ENCODE measurements at places on chromosomes 3 and 15. TPM values are rescaled to one million over a fixed set of nuclear protein-coding genes. Genes with fewer than 3 reads are reported as not detected.
A peak's percentile ranks its signal among the peaks of the same experiment; 100 is the strongest.

IREB2 gene
- 73.9 TPM for total RNA-seq

HSPBAP1 gene
- total RNA-seq, result 9.3 TPM

HIGD1A gene
- total RNA-seq, result 75.1 TPM

THBS1 gene
- 58.4 TPM for total RNA-seq

ALDH1L1 gene
- 4.7 TPM for total RNA-seq

CHRNA7 gene
- 7.3 TPM for total RNA-seq

LTF gene
- total RNA-seq, result 0.36 TPM

- no peak for DNase-seq
Observed at GRCh38 chr15:75468913-75469598, 17.6 kb upstream of the SIN3A start.

GRCh38 chr3:189311521-189311920 is 139.8 kb downstream of the TPRG1 start:
- DNase-seq, result no peak

GRCh38 chr15:36612063-36612788 is 32.8 kb downstream of the CDIN1 start:
- DNase-seq, result no peak

DNA sequence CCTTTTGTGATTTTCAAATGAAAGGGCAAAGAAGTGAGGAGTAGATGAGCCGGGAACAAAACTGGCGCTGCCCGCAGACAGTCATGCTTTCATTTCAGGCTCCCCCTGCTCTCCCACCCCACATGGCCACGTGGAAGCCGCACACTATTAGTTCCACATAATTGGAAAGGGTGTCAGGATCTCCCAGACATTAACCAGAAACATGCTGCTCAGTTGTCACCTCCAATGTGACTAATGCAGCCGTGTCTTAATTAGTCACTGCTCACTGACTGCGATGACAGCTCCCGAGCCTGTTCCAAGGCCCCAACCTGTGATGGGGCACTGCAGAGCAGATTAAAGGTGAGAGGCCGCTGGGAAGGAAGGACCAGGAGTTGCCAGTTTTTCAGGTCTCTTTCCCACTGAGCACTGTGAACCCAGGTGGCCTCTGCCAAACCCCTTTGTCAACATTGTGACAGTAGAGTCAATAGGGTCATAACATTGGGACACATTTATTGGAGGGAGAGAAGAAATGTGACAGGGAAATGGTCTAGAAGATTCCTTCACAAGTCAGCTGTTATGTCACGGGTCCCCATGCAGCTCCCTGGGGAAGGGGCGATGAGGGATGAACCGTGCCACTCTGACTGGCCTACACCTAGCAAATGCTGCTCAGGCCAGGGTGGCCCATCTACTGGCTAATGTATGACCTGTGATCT is 38.6 kb upstream of the SFMBT1 start:
- DNase-seq, result peak; percentile 56

DNA sequence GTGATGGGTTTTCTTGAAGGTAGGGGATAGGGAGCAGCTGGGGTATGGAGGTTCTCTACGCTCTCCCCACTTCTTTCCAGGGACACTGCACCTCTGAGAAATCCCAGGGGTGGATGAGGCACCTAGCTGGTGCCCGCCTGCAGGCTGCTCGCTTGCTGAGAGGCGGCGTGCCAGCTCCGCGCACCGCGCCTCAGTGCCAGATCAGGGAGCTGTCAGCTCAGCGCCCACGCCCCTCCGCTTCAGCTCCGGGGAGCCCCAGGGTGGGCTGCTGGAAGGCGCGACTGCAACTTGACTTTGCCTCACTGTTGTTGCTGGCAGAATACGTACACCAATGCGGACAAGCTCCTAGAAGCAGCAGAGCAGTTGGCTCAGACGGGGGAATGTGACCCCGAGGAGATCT is 345.7 kb upstream of the UMPS start:
- DNase-seq, result no peak

DNA sequence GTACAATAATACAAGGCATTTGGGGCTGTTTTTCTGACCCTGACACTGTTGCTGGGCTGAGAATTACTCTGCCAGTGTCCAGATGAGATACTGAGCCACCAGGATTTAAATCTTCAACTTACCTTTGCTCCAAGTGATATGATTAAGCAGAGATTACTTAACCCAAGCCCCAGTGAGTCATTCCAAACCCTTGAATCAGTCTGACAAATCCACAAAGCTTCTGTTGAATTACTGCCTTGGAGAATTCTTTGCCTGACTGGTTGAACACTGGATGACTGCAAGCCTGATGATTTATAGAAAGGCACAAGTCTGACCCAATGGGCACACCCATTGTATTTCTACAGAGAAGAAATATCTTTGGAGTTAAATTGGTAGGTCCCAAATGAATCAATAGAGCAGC is 88.2 kb upstream of the TSC22D2 start:
- no peak for DNase-seq

DNA sequence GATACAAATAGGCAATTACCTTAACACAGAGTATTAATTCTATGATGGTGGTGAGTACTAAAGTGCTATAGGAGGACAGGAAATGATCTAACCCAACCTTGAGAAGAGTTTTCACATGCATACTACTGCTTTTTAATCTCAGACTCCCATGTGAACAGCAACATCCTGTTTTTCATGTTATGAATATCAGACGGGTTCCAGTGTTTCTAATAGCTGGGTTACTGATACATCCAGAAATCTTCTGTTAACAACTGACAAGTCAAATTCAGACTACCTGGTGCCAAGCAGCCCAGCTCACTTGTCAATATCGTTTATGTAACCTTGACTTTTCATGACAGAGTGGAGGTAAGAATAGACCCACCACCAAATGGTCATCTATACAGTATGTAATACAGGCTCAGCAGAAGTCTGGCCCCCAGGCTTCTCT is 220.2 kb upstream of the COL8A1 start:
- no peak for DNase-seq

DNA sequence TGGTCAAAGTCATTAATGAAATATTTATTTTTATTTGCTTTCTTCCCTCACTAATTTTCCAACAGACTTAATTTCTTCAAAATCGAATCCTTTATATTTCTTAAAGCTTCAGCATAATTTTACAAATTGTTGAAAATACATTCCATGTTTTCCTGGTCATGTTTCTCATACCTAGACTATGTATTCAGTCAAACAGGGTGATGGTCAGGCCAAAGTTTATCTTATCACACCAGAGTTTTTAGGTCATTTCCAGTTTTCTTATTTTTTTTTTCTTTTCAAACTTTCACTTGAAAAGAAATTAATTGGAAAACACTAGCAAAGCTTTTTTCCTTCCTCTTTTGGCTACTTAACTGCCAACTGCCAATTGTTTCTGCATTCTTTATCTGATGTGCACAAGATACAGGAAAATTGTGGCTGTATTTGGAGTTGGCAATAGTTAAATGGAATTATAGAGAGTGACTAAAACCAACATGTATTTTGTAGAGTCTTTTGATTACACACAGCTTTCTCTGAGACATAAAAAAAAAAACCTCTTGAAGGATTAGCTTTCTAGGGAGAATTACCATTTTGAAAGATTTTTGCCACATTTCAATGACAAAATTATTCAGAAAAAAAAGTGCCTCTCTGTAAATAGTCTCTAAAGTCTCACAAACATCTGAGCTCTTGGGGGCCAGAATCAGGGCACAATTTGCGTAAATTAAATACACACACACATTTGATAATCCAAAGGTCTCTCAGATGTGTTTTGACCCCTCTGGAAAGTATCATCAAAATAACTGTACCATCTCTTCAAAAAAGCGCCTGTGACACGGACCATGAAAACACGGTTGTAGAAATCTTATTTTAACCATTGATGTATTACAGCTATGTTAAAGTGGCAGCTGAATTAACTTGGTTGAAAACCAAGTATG is 603.2 kb upstream of the KCNMB2 start:
- no peak for DNase-seq

DNA sequence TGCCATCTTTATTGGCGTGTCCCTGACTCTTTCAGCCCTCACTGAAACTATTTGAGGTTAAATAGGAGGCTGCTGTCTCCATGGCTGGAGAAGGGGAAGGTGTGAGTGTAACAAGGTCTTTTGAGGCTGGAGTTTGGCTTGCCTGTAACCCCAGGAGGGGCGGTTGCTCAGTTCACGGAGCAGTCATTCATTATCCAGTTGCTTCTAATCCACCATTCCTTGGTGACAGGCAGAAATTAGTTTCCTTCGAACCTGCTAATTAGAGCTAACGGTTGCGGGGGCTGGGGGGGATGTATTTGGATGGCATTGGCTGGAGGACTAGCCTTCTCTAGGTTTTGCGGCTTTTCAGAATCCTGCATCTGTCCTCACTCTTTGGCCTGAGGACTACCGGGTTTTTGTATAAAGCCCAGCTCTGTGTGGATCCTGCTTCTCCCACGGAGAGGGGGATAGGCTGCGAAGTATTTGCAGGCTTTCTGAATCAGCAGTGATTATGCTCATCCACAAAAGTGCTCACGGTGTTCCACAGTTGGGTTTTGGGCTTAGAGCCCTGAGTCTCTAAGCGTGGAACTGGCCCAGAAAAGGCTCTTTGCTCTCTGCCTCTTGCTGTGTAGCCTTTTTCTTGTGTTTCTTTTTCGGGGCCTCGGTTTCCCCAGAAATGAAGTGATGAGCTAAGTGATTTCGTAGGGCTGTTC is 18.6 kb downstream of the FGD5 start:
- no peak for DNase-seq

- DNase-seq, result no peak
Observed at GRCh38 chr3:148062590-148062989, 635.1 kb upstream of the AGTR1 start.

DNA sequence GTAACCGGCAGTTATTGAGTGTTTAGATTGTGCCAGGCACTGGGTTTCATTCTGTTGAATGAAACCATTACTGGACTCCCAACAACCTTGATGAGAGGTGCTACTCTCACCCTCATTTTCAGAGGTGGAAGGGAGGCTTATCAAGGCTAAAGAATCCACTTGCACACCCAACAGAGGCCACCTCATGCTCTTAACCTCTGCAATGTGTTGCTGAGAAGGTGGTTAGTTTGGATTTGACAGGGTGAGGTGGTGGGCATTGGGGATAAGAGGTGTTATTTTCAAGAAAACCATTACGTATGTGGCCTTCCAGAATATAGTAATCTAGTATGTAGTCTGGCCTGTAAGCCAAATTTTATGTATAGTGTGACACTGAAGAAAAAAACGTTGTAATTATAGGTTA is 73.1 kb downstream of the FHIT start:
- DNase-seq, result no peak

DNA sequence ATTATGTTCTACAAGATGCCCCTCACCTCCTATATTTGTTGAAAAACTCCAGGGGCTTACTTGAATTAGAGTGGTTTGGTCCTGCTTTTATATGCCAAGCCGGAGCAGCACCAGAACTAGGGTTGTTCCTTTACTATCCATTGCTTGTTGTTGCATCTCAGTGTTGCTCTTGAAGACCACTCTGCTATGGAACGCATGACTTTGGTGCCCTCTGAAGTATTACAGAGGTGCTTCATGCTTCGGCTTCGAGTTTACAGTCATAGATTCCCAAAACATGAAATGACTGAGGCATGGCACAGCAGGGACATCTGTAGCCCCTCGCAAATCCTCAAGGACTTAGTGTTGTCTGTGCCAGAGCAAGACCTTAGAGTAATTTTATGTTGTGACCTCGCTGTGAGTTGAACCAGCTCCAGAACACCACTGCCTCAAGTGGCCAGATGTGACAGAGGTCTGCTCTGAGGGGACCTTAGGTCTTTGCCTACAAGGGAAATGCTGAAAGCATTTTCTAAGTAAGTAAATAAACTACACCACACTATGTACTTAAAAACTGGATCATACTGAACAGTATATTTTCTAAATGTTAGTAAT is 67.2 kb upstream of the SIAH2 start:
- DNase-seq, result no peak

DNA sequence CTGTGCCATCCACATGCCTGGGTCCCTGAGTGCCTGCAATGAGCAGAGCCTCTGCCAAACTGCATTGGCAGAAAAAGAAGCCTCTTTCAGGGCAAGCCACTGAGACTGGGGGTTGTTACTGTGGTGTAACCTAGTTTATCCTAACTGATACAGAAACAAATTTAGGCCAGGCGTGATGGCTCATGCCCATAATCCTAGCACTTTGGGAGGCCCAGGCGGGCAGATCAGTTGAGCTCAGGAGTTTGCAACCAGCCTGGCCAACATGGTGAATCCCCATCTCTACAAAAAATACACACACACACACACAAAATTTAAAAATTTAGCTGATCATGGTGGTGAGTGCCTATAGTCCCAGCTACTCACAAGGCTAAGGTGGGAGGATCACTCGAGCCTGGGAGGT is 221.6 kb downstream of the TBC1D2B start:
- DNase-seq, result no peak

GRCh38 chr3:110612045-110612444 is 459.6 kb upstream of the NECTIN3 start:
- DNase-seq, result no peak

DNA sequence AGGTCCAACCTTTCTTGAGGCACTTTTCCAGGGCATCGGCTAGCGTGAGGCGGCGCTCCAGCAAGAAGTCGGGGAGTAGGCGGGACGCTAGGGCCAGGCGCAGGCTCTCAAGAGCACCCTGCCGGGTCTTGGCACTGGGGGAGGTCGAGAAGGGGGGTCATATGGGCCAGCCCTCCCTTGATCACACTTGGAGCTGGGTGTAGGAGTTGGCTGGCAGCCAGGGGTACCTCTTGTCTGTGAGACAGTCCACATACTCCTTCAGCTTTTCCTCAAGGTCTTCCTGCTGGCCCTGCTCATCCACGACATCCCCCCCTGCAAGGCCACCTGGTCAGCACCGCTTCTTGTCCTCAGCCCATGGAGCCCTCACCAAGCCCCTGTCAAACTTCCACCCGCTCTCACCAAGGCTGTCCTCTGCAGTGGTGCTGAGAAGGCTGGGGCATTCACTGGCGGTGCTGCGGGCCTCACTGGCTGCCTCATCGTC is 2.0 kb downstream of the IFRD2 start:
- DNase-seq, result no peak

- no peak for DNase-seq
Observed at GRCh38 chr3:42033741-42034140, 57.4 kb upstream of the TRAK1 start.

GRCh38 chr15:49471733-49472132 is 48.7 kb downstream of the FGF7 start:
- DNase-seq, result no peak

DNA sequence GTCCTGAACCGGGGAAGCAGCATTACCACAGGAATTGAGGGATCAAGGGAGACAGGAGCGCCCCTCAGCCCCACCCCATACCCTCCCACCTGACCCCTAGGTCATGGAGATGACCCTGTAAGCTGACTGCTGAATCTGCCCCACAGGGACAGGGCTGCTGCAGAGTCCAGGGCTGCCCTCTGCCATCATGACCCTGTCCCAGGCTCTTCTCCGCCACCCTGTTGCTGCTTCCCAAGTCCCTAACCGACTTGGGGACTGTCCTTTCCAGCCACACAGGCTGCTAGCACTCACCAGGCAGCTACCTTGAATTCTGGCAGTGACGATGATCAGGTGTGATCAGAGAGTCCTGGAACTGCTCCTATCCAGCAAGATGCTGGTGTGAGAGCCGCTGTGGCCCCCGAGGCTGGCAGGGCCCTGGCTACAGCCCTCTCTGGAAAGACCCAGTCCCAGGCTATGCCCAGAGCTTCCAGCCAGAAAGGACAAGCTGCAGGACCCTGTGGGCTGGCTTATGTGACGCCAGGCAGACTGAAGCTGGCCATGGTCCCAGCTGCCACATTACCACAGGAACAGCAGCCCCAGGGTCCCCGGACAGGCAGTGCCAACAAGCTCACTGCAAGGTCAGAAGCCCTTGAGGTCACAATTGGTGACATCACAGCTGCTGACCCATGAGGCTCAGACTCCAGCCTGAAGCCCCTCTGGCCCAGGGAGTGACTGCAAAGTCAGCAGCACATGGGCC is at the start of gene C3orf22:
TSS of gene C3orf22 (minus strand) at position 597 of the 736 bp plus-strand sequence. CDS start 5,542 bp downstream, outside the sequence.
- DNase-seq, result no peak
